Central memory CD4-positive, alpha-beta T cell (primary cell): ENCODE measurements at places on chromosomes 3 and 15.

GRCh38 chr3:152258448-152259393 is 10.0 kb upstream of the MBNL1 start:
- DNase-seq = peak; percentile 58

GRCh38 chr15:71391421-71392088 is 276.3 kb downstream of the THSD4 start:
- DNase-seq = no peak

GRCh38 chr3:77102951-77103769 is 63.3 kb downstream of the ROBO2 start:
- DNase-seq = no peak

GRCh38 chr3:87627316-87627715 is 350.9 kb upstream of the POU1F1 start:
- DNase-seq = no peak

DNA sequence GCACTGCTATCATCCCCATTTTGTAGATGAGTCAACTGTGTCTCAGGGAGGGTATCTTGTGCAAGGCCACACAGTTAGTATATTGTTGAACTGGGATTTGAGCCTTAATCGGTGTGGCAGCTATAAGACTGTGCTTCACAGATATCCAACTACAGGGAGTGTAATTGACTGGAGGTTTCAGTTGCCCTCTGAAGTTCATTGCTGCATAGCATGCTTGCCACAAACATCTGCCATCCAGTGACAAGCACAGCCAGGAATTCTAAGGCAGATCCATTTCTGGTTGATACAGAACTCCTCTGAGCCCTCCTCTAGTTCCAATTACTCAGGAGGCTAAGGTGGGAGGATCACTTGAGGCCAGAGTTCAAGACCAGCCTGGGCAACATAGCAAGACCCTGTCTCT is 16.4 kb downstream of the FSD2 start:
- DNase-seq = no peak

DNA sequence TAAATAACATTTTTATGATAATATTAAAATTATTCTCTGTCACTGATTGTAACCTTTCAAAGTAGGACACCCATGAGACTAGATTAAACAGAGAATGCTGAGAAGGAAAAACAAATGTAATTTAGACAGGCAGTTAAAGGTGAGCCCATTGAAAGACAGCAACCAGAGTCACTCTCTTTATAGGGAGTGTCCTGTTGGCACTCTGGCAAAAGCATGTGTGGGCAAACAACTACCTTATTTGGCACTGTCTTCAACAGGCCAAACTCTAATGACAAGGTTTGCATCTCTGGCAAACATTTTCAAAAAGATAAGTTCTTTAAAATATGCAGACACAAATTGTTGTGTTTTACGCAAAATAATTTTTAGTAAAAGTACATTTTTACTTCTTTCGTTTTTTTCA is 29.8 kb downstream of the NFKBIZ start:
- DNase-seq = no peak

GRCh38 chr3:143896486-143896885 is 48.2 kb upstream of the SLC9A9 start:
- DNase-seq = no peak

DNA sequence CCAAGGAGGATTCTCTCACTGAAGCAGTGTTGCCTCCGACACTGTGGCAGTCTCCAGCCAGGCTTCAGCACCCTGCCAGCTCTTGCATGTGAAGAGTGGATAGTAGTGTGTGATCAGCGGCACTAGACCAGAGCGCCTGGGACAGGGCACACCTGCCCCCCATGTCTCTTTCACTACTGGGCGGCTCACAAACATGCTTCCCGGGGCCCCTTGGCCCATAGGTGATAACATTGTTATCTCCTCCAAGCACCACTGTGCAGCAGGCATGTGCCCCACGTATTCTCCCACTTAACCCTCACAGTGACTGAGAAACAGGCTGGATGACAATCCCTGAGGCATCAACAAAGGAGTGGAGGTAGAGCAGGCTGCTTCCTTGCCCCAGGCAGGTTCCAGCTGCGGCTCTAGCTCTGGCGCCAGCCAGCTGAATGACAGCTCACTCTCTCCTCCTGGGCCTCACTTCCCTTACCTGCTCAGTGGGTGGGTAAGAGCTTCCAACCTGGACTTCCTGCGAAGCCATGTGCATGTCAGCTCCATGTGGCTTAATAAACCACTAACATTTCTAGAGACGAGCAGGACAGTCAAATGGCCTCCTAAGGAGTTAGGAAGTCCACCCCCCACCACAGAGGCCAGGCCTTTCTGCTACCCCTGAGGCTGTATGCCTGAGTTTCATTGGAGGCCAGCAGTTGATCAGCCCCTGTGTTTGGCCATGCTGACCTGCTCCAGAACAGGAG is 37.8 kb downstream of the KLF13 start:
- DNase-seq = no peak

DNA sequence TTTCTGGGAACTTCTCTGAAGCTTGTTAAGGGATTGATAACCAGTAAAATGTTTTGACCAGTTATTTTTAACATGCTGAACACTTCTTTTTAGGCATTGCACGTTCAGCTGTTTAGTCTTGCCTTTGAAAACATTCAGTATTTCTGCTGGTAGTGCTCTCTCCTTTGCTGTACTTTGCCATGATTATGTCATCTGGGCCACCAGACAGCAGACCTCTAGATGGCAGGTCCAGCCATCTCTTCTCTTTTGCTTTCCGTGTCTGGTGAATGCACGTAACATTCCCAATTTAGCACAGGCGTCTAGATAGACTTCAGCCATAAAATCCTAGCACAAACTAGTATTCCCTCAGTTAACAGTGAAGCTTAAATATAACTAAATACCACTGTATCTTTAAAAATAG is 57.8 kb downstream of the RAB7A start:
- no peak for DNase-seq

DNA sequence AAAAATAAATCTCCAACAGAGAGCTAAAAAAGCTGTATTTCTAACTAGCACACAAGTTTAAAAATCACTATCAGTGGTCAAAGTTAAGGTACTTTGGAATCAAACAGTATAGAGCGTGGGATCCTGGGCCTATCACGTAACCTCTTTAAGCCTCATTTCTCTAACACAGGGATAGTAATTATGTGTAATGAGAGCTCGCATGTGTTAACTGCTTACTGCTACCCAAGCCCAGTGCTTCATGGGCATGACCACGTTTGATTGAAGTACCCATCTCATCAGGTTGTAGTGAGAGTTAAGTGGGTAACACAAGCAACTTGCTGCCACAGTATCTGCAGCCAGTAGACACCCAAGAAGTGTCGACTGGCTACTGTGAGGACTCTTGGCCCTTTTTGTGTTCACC is 28.2 kb upstream of the NOX5 start:
- no peak for DNase-seq

DNA sequence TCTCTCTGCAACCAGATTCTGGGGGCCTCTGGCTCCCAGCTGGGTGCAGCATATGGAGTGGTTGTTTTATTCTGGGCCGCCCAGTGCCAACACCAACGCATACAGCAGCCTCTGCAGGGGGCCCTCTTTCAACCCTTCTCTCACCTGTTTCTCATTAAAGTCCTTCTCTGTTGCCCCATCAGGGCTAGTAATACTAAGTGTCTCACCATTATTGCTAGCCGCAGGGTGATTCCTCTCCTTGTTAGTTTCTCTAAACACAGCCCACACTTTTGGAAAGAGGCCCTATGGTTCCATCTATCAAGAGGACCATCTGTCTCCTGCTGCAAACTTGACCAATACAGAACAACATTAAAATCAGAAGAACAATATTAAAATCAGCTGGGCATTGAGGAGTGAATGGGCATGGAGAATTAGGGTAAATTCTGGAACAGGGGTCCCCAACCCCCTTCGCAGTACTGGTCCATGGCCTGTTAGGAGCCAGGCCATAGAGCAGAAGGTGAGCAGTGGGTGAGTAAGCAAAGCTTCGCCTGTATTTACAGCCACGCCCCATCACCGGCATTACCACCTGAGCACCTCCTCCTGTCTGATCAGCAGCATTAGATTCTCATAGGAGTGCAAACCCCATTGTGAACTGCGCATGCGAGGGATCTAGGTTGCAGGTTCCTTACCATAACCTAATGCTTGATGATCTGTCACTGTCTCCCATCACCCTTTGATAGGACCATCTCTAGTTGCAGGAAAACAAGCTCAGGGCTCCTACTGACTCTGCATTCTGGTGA is 36.5 kb downstream of the ALS2CL start:
- no peak for DNase-seq

DNA sequence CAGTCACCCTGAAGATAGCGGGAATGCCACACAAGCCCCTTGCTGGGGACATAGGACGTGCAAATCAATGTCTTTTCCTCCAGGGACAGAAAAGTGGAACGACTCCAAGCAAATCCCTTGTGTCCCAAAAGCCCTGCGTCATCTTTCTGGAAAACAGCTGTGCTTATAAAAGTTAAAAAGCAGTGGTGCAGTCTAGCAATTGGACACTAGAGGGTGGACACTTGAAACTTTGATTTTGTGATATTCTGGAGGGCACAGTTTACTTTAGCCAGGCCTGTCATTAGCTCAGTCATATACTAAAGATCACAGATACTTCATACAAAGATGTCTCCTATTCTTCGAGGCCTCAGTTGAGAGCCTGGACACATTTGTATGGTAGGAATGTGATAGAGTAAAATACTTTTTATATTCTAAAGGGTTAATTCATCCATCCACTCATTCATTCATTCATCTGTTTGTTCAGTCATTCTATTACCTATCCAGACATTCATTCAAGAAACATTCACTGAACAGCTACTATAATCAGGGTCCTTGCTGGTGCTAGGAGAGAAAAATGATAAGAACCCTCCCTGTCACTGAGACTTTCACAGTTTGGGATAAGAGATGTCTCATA is 63.8 kb upstream of the ANKRD34C start:
- no peak for DNase-seq

DNA sequence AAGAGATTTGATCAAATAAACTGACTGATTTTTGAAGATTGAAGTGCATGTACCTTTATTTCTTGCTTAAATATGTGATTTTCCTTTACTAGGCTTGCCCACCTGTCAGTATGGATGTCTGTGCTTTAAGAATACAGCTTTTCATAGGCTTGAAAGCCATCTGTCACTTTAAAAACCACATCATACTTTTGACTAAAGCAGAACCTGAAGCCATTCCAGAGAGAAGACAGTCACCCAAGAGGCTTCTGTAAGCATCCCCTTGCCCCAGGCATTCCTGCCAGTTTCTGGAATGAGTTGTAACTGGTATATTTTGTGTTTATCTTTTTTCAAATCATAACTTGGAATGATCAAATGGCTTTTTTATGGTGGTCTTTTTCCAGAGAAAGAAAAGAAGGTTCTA is 24.0 kb downstream of the HPS3 start:
- no peak for DNase-seq

DNA sequence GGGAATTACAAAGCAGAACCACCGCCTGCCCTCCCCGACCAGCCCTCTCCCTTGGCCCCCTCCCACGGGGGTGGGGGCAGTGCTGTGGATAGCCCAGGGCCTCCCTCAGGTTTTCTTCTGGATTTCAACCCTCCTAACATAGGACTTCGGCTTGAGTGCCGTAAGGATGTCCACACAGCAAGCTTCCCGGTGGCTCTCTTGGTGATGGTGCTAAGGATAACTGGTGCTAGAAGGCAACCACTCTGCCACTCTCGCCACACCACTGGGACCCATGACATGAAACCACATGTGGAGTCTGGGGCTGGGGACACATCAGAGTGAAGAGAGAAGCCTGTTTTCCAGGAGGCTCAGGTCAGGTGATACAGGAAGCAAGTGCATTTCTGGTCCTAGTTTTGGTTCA is 35.4 kb downstream of the SCN5A start:
- no peak for DNase-seq

DNA sequence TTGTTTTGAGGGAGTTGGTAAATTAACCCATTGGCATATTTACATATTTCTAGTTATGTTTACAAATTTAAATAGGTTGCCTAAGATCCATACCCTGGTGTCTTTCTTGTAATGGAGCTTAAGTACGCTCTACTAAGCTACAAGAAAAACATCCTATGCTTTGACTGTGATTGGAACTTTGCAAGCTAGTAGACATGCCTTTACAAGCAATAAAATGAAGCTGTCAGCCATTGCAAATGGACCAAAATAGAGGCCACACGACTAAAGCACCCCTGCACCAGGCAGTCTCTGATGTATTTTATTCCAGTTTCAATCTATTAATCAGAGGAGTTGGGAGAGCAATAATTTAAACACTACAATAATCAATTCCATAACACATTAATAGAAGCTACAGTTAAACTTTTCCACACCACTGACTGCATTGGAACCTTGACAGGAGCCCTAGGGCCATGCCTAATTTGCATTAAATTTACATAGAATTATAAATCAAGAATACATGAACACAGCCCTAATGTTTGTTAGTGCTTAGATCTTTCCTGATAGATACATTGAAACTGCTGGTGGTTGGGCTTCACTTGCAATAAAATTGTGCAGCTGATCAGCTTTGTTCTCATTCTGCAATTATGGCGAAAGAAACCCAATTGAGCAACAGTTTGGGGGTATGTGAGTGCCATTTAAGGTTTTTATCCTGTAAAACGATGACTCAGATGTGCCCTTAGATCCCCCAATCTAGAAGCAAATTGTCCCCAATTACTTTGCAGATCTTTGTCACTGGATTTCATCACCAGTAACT is 360.1 kb downstream of the LSAMP start:
- DNase-seq = no peak

DNA sequence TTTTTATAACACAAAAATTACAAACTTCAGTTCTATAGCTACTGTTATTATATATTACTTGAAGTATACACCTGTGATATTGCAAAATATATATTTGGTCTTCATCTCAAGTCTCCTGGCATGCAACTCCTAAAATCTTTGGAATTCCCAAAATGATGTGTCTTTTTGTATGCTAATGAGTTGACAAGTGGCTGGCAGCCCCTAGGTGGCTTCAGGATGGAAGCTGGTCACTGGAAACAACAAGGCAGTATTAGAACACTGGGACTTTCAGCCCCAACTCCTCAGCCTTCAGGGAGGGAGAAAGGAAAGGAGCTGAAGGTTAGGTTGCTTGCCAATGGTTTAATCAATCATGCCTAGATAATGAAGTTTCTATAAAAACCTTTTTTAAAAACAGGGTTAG is 112.0 kb downstream of the SCAPER start:
- DNase-seq = no peak

- DNase-seq = no peak
These were observed 66.3 kb upstream of the LRIG1 start for GRCh38 chr3:66567077-66567476.

DNA sequence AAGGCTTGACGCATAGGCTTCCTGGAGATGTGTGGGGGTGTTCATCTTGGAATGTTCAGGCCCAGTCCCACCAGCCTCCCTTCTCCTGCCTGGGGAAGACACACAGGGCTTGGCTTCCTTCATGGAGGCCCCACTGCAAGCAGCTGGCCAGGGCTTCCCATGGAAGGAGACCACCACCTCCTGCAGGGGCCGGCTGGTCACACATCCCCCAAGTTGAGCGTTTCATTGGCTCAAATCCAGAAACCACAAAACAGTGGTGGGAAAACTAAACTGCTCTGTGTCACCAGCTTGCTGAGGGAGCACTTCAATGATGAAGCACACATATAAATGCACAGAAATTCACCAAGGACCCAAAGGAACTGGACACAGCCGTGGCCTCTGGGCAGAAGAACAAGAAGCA is 8.3 kb downstream of the IQSEC1 start:
- DNase-seq = no peak
